ENCODE measurements at places on chromosomes 3 and 15.

DNA sequence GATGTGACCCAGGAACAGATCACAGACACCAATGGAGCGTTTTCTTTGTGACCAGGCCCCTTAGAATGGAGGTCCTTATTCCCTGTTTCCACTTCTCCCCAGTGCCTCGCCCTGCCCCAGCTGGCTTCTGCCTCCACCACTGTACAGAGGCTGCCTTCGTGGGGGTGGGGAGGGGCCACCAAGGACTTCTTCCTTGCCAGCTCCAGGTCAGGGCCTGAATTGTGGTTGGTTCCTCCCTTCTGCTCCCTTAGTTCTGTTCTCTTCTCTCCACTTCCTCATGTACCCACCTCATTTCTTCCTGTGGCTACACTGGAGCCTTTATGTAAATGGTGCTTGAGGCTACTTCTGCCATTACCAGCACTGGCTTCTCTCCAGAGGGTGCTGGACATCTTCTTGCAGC is 16.4 kb downstream of the TGM4 start:
- no peak for DNase-seq

- no peak for DNase-seq
Observed at GRCh38 chr3:128193168-128193567, 39.9 kb downstream of the EEFSEC start.

- DNase-seq, result no peak
Observed at GRCh38 chr3:185558395-185558794, 6.0 kb upstream of the LIPH start.

GRCh38 chr3:161866176-161866575 is 369.6 kb downstream of the OTOL1 start:
- no peak for DNase-seq

DNA sequence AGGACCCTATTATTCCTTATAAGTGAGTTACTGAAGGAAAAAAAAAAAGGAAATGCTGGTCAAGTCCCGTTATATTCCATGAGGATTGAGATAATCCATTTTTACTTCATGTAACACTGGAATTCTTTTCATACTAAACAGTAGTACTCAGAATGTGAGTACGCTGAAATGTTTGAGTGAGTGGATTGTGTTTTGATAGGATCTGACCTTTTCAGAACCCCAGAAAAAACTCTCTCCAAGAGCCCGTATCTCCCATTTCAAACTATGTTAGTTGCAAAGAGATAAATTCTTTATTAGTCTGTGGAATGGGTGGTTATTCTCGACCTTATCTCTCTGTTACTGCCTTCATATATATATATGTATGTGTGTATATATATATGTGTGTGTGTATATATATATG is 2.5 kb upstream of the LPP start:
- DNase-seq, result no peak
